Activated CD8-positive, alpha-beta T cell treated with anti-CD3 and anti-CD28 coated beads for 36 hours (primary cell): ENCODE measurements at places on chromosomes 3 and 15. TPM values are rescaled to one million over a fixed set of nuclear protein-coding genes. Genes with fewer than 3 reads are reported as not detected.

DNA sequence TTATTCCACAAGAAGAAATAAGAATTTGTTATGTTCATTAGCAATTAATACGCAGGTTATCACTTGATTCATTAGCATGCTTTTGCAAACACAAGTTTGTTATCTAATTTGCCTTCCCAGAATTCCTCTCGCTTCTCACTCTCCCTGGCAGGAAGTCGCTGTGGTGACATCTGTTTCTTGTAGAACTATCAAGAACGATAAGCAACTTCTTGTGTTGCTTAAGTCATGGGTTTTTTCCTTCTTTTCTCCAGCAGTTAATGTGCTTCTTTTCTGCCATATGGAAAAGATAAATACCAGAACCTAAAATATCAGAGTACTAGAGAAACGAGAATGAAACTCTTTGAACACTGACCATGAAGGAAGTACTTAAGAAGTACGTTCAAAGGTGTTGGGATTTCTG is 99.8 kb upstream of the CHMP2B start:
- no peak overlapping the region for H3K27ac ChIP-seq
- H3K4me1 ChIP-seq: no peaks in the 10 kb centered on the region
- no peak overlapping the region for H3K4me3 ChIP-seq
- no peaks in the 10 kb centered on the region for H3K27me3 ChIP-seq
- H3K36me3 ChIP-seq: no peaks in the 10 kb centered on the region

- no peak for DNase-seq
- H3K4me1 ChIP-seq: peaks cover 3% of the 10 kb centered on the region
- H3K36me3 ChIP-seq: no peaks in the 10 kb centered on the region
- H3K4me3 ChIP-seq: no peak overlapping the region
- H3K27ac ChIP-seq: no peak overlapping the region
Measured at GRCh38 chr3:150469031-150469930, 61.2 kb downstream of the TSC22D2 start.

- no peaks in the 10 kb centered on the region for H3K4me1 ChIP-seq
- no peaks in the 10 kb centered on the region for H3K27me3 ChIP-seq
- H3K36me3 ChIP-seq: no peaks in the 10 kb centered on the region
- no peak overlapping the region for H3K27ac ChIP-seq
- DNase-seq: no peak
Measured at GRCh38 chr3:76245622-76246021, 460.3 kb upstream of the ZNF717 start.

DNA sequence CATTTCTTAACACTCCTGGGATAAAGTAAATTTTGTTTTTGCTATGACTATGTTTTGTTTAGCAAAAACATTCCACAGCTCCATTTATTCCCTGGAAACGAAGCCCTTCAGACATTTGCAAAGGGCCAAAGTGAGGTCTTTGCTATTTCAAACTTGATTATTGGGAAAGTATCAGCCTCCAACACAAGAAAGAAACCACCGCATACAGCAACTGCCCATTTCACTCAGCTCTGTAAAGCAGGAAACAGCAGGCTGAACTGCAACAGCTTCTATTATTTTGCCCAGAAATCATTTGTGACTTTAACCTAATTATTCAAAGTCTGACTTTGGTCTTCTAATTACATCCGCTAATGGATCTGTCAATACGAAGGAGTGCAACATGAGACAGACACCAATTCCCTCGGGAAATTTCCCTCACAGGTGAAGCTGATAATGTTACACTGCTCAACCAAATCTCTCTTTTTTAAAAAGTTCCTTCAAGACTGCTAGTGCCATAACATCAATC is 72.1 kb downstream of the RFTN1 start:
- H3K4me1 ChIP-seq: peaks cover 30% of the 10 kb centered on the region
- peaks cover 28% of the 10 kb centered on the region for H3K36me3 ChIP-seq
- DNase-seq: no peak
- no peaks in the 10 kb centered on the region for H3K27me3 ChIP-seq
- H3K27ac ChIP-seq: no peak overlapping the region
- no peak overlapping the region for H3K4me3 ChIP-seq

DNA sequence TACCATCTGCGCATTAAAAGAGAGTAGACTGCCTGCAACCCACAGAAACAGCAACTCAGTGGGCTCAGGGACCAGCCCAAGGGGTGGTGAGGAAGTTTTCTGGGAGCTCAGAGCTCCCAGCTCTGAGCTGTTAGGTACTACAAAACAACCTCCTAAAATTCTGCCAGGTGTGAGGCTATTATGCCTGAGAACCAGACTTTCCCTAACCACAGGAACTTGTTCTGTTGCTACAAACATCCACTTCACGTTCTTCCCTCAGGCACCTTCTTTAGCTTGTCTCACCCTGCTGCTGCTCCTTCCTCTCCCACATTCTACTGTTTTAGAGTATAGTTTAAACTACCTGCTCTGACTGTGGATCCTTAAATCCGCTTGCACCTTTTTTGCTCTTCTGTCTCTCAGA is 399.4 kb downstream of the ROBO1 start:
- no peaks in the 10 kb centered on the region for H3K27me3 ChIP-seq
- DNase-seq: no peak
- no peak overlapping the region for H3K27ac ChIP-seq
- H3K36me3 ChIP-seq: no peaks in the 10 kb centered on the region
- H3K4me1 ChIP-seq: no peaks in the 10 kb centered on the region
- H3K4me3 ChIP-seq: no peak overlapping the region

DNA sequence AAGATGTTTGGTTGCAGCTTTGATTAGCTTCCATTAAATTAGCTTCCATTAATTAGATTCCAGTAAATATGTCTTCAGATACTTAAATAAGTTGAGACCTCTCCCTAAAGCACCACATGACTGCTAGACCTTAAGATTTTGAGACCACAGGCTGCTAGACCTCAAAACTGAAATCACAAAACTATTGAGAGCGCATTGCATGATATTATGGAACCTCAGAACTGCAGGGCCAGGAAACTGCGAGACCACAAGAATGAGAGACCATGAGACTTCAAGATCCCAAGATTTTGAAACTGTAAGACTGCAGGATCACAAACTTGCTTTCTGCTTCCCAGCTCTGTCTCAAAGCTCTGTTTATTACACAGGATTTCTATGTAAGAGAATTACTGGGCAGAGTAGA is 87.4 kb downstream of the TRIM42 start:
- H3K27ac ChIP-seq: no peak overlapping the region
- H3K27me3 ChIP-seq: no peaks in the 10 kb centered on the region
- H3K4me1 ChIP-seq: peaks cover 5% of the 10 kb centered on the region
- H3K36me3 ChIP-seq: no peaks in the 10 kb centered on the region

- no peak for DNase-seq
- H3K4me1 ChIP-seq: peaks cover 24% of the 10 kb centered on the region
- H3K36me3 ChIP-seq: peaks cover 19% of the 10 kb centered on the region
- H3K4me3 ChIP-seq: no peak overlapping the region
- H3K27ac ChIP-seq: peak overlapping the region; percentile 69
Measured at GRCh38 chr3:169998668-169999131, 32.1 kb downstream of the SEC62 start.

- H3K4me1 ChIP-seq: no peaks in the 10 kb centered on the region
- no peak overlapping the region for H3K4me3 ChIP-seq
- H3K27ac ChIP-seq: no peak overlapping the region
- peaks cover 6% of the 10 kb centered on the region for H3K27me3 ChIP-seq
- DNase-seq: no peak
Measured at GRCh38 chr3:150871192-150871591, 34.0 kb downstream of the MINDY4B start.

DNA sequence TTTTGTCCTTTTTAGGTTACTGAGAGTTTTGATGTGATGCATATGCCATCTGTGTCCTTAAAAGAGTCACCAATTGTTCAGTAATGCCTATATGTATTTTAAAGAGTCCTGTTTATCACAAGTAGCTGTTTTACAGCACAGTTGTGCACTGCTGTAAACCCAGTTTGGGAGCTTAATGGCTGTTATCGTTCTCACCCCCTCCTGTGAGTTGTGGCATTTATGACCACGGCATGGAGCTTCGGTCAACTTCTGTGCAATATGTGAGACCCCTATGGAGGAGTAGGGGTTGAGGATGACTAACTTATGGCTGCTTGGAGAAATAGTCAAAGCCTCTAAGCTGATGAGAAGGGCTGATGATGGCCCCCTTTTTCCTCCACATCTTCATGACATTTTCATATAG is 67.2 kb downstream of the ARHGEF26 start:
- no peak overlapping the region for H3K4me3 ChIP-seq
- no peak for DNase-seq
- no peaks in the 10 kb centered on the region for H3K36me3 ChIP-seq
- peaks cover 11% of the 10 kb centered on the region for H3K27me3 ChIP-seq

- peaks cover 7% of the 10 kb centered on the region for H3K27me3 ChIP-seq
- no peak overlapping the region for H3K4me3 ChIP-seq
- DNase-seq: no peak
Measured at GRCh38 chr3:192417017-192417416, 310.3 kb downstream of the FGF12 start.

- no peak overlapping the region for H3K27ac ChIP-seq
- no peak overlapping the region for H3K4me3 ChIP-seq
- no peaks in the 10 kb centered on the region for H3K36me3 ChIP-seq
- no peak for DNase-seq
- H3K27me3 ChIP-seq: peaks cover 22% of the 10 kb centered on the region
Measured at GRCh38 chr3:128506754-128507153, 13.8 kb upstream of the GATA2 start.

DNA sequence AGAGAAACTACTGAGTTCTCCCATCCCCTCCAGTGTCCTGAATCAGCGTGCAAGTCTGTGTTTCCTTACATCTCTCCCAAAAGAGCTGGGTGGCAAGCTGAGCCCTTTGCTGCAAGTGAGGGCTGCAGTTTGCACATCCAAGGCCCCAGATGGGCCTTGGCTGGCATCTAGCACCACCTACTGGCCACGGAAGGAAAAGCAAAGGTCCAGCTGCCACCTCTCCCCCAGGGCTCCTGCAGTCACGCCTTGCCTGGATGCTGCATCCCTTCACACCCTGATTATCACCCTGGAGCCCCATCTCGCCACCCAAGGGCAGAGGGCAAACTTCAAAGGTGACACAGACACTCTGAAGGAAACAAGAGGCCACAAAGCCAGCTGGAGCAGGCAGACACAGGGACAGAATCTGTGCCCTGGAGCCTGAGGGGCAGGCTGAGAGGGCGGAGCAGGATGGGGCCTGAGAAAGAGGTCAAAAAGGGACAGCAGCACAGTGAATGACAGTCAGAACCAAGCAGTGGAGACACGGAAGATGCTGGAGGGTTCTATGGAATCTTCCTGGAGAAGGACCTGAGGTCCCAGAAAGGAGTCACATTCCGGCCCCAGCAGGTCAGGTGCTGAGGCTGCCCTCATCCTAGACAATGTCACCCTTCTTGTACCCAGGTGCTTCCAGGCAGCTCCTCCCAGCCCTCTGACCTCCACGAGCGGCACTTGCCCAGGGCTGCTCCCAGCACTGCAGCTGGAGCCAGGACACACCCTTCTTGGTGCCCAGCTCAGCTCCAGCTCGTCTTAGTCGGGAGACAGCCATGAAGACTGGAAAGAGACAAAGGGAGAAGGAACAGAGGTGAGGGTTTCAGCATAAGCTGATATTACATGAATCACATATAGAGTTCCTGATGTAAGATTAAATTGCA is 18.3 kb upstream of the NTRK3 start:
- no peaks in the 10 kb centered on the region for H3K4me1 ChIP-seq
- peaks cover 10% of the 10 kb centered on the region for H3K27me3 ChIP-seq
- H3K4me3 ChIP-seq: no peak overlapping the region
- peak; percentile 69 for DNase-seq
- H3K36me3 ChIP-seq: no peaks in the 10 kb centered on the region

GRCh38 chr15:80514071-80514780 is 110.0 kb downstream of the ARNT2 start:
- H3K36me3 ChIP-seq: no peaks in the 10 kb centered on the region
- no peak for DNase-seq
- H3K4me3 ChIP-seq: no peak overlapping the region
- H3K27me3 ChIP-seq: no peaks in the 10 kb centered on the region
- H3K4me1 ChIP-seq: peaks cover 9% of the 10 kb centered on the region
- no peak overlapping the region for H3K27ac ChIP-seq

- no peak overlapping the region for H3K4me3 ChIP-seq
- H3K27ac ChIP-seq: no peak overlapping the region
- no peak for DNase-seq
- no peaks in the 10 kb centered on the region for H3K36me3 ChIP-seq
Measured at GRCh38 chr3:190360228-190360627, 27.7 kb upstream of the CLDN16 start.

DNA sequence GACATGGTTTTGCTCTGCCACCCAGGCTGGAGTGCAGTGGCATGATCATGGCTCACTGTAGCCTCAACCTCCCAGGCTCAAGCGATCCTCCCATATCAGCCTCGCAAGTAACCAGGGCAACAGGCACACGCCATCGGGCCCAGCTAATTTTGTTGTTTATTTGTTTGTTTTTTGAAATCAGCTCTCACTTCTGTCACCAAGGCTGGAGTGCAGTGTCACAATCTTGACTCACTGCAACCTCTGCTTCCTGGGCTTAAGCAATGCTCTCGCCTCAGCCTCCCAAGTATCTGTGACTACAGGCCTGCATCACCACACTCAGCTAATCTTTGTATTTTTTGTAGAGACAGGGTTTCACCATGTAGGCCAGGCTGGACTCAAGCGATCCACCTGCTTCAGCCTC is 26.3 kb upstream of the PLCH1 start:
- H3K27me3 ChIP-seq: no peaks in the 10 kb centered on the region
- H3K36me3 ChIP-seq: peaks cover 22% of the 10 kb centered on the region
- H3K27ac ChIP-seq: no peak overlapping the region
- H3K4me3 ChIP-seq: no peak overlapping the region

- DNase-seq: no peak
- peaks cover 32% of the 10 kb centered on the region for H3K4me1 ChIP-seq
- H3K36me3 ChIP-seq: peaks cover 2% of the 10 kb centered on the region
- H3K4me3 ChIP-seq: peak overlapping the region; percentile 95
Measured at GRCh38 chr3:149128821-149129220, 617 bp upstream of the HPS3 start.

- H3K27ac ChIP-seq: peak within 1 kb of the TSS; percentile 58
- H3K4me3 ChIP-seq: peak within 1 kb of the TSS; percentile 80
- peaks cover 33% of the 10 kb centered on the region for H3K27me3 ChIP-seq
- peaks cover 23% of the 10 kb centered on the region for H3K4me1 ChIP-seq
Measured at GRCh38 chr15:38252481-38253350, at the start of gene SPRED1. Gene SPRED1, plus strand, starts transcription at chr15:38252836. Its CDS starts 350 bp downstream, at chr15:38253186.

DNA sequence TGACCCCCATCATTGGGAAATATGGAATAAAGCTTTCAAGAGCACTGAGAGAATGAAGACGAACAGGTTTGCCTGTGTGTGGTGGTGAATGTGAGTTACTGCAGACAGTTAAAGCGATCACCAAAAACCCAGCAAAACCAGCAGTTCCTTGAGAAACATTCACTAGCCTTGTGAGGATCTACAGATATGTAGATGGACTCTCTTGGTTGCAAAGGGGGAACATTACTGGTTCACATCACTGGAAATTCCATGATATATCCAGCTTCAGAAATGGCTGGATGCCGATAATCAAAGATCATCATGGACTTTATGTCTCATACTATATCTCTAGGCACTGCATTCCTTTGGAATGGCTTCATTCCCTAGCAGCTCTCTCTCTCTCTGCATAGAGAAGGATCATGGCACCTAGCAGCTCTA is 10.2 kb upstream of the HERC1 start:
- H3K4me3 ChIP-seq: no peak overlapping the region
- DNase-seq: no peak
- no peaks in the 10 kb centered on the region for H3K27me3 ChIP-seq

- no peak for DNase-seq
- no peak overlapping the region for H3K4me3 ChIP-seq
- H3K4me1 ChIP-seq: no peaks in the 10 kb centered on the region
- H3K27me3 ChIP-seq: peaks cover 16% of the 10 kb centered on the region
Measured at GRCh38 chr3:10524799-10525301, 19.5 kb upstream of the ATP2B2 start.

Gene SCN11A
- not detected for total RNA-seq

Gene CNTN3
- total RNA-seq: not detected

Gene TMC3
- total RNA-seq: not detected

Gene KIAA1143
- 39.1 TPM for total RNA-seq

Gene CCDC9B
- total RNA-seq: 2.3 TPM

Gene FAM174B
- total RNA-seq: 3.0 TPM

Gene KLHL40
- total RNA-seq: not detected

Gene LRRC2
- not detected for total RNA-seq

Gene NECTIN3
- total RNA-seq: 3.0 TPM

Gene CLRN1
- not detected for total RNA-seq
